ENCODE measurements at places on chromosomes 1 and 21. TPM values are rescaled to one million over a fixed set of nuclear protein-coding genes. Genes with fewer than 3 reads are reported as not detected.
A peak's percentile ranks its signal among the peaks of the same experiment; 100 is the strongest.

RCSD1 gene
- 88.0 TPM for total RNA-seq

- no peak overlapping the region for H3K4me3 ChIP-seq
- DNase-seq, result no peak
- no peak overlapping the region for H3K27ac ChIP-seq
- H3K27me3 ChIP-seq, result no peaks in the 10 kb centered on the region
- H3K4me1 ChIP-seq, result peaks cover 4% of the 10 kb centered on the region
- H3K36me3 ChIP-seq, result no peaks in the 10 kb centered on the region
Observed at GRCh38 chr21:45246386-45247320, 41.0 kb downstream of the POFUT2 start.

- no peak overlapping the region for H3K4me3 ChIP-seq
- no peak for DNase-seq
- H3K27me3 ChIP-seq, result no peaks in the 10 kb centered on the region
- peak overlapping the region; percentile 86 for H3K27ac ChIP-seq
- H3K36me3 ChIP-seq, result no peaks in the 10 kb centered on the region
Observed at GRCh38 chr1:244445320-244446181, 6.2 kb downstream of the ADSS2 start.

DNA sequence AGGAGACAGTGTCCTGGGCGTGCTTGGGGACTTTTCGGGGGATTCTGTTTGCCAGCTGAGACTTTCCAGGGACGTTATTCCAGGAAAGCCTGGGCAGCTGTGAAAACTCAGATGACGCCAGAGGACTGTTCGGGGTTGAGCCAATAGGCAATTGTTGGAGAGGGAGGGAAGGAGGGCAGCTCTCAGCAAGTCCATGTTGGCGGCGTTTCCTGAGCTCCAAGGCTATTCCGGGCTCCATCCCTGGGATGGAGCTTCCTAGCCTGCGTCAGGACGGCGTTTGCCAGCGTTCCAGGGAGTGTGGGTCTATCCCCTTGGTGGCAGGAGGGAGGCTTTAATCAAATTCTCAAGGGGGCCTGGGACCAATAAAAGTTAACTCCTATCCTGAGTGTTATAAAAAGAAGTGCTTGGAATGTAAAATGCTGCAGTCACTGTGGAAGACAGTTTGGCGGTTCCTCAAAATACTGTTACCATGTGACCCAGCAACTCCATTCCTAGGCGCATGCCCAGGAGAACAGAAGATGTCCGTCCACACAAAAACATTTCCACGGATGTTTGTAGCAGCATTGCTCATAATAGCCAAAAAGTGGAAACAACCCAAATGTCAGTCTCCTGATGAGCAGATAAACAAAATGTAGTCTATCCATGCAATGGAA is 15.2 kb downstream of the SLC27A3 start:
- H3K4me1 ChIP-seq, result peaks cover 16% of the 10 kb centered on the region
- no peak for DNase-seq
- no peaks in the 10 kb centered on the region for H3K36me3 ChIP-seq
- peak overlapping the region; percentile 58 for H3K4me3 ChIP-seq
- H3K27ac ChIP-seq, result peak overlapping the region; percentile 91

KRTAP19-3 gene
- total RNA-seq, result not detected

DNA sequence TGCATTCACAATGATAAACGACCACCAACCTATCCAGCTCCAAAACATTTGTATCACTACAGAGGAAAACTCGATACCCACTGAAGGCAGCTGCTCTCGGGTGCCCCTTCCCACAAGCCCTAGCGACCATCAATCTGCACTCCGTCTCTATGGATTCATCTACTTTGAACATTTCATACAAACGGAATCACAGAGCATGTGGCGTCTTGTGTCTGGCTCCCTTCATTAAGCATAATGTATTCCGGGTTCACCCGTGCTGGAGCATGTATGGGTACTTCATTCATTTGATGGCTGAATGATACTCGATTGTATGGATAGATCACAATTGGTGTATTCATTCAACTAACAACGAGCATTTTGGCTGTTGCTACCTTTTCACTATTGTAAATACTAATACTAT is 340.2 kb downstream of the SMYD3 start:
- H3K36me3 ChIP-seq, result peaks cover 4% of the 10 kb centered on the region
- no peaks in the 10 kb centered on the region for H3K27me3 ChIP-seq
- H3K27ac ChIP-seq, result no peak overlapping the region
- no peak overlapping the region for H3K4me3 ChIP-seq

GRCh38 chr1:182685215-182685614 is 828 bp upstream of the RGS8 start:
- H3K4me3 ChIP-seq, result no peak overlapping the region
- H3K27me3 ChIP-seq, result peaks cover 36% of the 10 kb centered on the region
- DNase-seq, result no peak
- no peaks in the 10 kb centered on the region for H3K36me3 ChIP-seq
- peaks cover 3% of the 10 kb centered on the region for H3K4me1 ChIP-seq

HLX gene
- total RNA-seq, result 0.26 TPM

DNA sequence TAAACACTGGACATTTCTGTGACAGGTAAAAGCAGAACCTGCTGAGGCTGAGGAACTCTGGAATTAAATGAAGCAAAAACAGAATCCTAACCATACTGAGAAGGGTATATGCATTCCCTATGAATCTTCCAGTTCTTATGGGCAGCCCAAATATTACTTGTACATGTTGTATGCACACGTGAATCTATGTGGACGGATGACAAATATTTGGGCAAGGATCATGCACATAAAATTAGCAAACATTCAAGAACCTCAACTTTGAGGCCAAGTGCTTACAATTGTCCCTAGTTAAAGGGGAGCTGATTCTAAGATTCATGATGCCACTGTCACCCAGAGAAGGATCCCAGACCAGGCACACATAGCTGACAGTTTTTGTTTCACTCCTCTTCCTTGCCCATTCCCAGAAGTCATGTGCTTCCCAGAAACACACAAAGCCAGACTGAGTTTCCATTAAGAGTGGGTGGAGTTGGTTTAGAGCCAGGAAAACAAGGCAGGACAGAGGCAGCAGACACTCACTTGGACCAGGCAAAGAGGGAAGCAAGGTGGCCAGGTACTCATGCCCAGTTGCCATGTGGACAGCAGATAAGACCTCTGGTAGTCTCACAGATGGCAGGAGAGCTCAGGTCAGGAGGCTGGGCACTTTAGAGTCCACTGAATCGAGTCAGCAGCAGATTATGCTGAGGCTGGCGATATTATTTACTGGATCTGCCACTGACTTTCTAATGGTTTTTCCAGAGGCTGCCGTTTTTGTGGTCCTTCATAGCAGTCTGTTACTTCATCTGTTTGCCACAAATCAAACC is 25.6 kb downstream of the AK2 start:
- DNase-seq, result no peak
- H3K36me3 ChIP-seq, result peaks cover 15% of the 10 kb centered on the region
- peaks cover 10% of the 10 kb centered on the region for H3K4me1 ChIP-seq
- H3K27me3 ChIP-seq, result no peaks in the 10 kb centered on the region

- peaks cover 25% of the 10 kb centered on the region for H3K4me1 ChIP-seq
- no peak overlapping the region for H3K4me3 ChIP-seq
- no peaks in the 10 kb centered on the region for H3K36me3 ChIP-seq
- H3K27me3 ChIP-seq, result peaks cover 29% of the 10 kb centered on the region
- no peak for DNase-seq
Observed at GRCh38 chr1:112397841-112398240, 1.8 kb downstream of the CTTNBP2NL start.

- no peak overlapping the region for H3K4me3 ChIP-seq
- DNase-seq, result no peak
- H3K4me1 ChIP-seq, result no peaks in the 10 kb centered on the region
Observed at GRCh38 chr1:215393476-215393875, 173.6 kb upstream of the KCTD3 start.

GRCh38 chr1:21434394-21434793 is 5.5 kb upstream of the NBPF3 start:
- no peak overlapping the region for H3K4me3 ChIP-seq
- no peak overlapping the region for H3K27ac ChIP-seq
- no peaks in the 10 kb centered on the region for H3K4me1 ChIP-seq
- DNase-seq, result no peak
- no peaks in the 10 kb centered on the region for H3K36me3 ChIP-seq

DNA sequence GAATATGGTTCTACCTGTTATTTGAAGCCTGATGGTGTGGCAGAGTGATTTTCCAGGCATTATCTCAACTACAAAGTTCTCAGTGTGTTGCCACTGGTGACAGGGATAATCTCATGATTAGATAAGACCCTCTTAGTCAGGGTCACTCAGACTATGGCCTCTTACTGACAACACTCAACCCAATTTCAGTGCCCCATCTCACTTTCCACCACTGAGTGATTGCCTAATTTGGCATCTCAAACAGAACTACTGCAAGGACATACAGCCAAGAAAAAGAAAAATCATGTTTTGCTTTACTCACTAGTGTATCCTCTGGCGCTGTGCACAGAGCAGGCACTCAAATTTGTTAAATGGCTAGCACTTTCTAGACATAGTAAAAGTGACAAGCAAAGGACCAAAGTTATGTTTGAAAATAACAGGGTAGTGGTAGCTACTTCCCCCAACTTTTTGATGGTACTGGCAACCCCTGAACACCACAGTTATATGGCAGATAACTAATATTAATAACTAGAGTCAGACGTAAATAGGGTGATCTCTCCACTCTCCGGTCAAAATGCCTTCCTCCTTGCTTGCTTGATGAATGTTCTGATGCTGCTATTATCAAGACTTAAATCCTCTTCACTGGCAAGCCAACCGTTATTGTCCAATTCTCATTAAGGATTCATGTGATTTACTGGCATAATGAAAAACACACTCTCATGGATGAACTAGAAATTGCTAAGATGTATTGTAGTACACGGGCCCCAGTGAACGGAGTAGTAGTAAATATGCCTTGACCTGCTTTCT is 37.1 kb upstream of the SLC30A10 start:
- H3K27me3 ChIP-seq, result no peaks in the 10 kb centered on the region
- no peaks in the 10 kb centered on the region for H3K4me1 ChIP-seq
- no peak overlapping the region for H3K27ac ChIP-seq

DNA sequence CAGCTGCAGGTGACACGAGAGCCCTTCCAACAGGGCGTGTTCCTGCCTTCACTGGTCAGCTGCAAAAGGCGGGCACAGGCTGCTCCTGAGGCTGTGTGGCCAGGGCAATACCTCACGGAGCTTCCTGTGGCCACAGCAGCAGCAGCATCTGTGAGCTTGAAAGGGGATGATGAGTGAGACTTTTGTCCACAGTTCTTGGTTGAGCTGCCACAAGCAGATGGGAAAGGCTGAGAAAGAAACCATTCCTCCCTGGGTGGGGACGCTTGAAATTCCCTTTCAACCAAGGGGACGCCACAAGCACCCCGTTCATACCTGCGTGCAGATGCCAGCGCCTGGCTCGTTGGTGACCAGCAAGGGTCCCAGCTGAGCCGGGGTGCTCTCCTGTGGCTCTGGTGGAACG is 37.6 kb downstream of the B3GALT5 start:
- no peak for DNase-seq
- H3K36me3 ChIP-seq, result no peaks in the 10 kb centered on the region

DNA sequence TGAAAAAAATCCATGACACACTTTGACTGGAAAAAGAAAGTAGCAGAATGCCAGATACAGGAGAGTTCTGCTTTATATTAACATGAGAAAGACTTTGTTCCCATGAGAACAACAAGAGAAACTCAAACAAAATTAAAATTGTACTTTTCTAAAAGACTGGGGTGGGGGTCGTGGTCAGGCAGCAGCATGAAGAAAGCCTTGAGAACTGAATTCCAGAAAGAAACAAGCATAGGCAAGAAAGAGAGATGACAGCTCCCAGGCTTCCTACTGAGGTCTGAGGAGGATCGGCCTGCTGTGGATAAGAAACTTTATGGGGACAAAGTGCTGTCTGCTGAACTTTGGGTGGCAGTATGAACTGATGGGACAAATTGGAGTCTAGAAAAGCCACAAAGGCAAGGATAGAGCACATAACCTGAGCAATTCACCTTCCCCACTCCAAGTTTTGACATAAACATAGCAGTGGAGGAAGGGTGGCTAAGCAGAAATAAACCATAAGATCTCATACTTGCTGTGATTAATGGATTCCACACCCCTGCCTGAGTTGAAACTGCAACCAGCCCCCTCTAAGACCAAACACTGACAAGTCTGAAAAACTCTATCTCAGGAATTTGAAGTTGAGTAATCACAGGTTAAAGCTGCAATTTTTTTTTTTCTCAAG is 43.7 kb downstream of the COL6A1 start:
- no peaks in the 10 kb centered on the region for H3K4me1 ChIP-seq
- no peak overlapping the region for H3K4me3 ChIP-seq
- no peak overlapping the region for H3K27ac ChIP-seq
- DNase-seq, result no peak

CCDC30 gene
- 2.9 TPM for total RNA-seq

DNA sequence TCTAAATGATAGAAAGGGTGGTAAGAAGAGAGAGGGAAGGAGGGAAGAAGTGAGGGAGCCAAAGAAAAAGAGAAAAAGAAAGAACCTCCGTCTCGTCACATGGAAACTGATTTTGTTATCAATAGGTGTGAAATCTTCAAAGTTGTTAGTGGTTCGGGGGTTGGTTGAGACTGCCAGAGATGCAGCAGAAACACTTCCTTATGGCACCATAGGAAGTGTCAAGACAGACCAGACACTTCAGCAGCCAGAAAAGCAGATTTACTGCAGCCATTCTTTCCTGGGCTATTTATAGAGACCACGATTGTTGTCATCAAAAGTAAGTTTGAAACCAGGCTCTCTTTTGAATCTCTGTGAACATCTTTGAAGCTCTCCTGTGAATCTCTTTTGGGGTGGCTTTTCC is 150.5 kb downstream of the PLPPR5 start:
- peaks cover 15% of the 10 kb centered on the region for H3K4me1 ChIP-seq
- peaks cover 2% of the 10 kb centered on the region for H3K36me3 ChIP-seq
- no peak for DNase-seq
- no peaks in the 10 kb centered on the region for H3K27me3 ChIP-seq
- no peak overlapping the region for H3K27ac ChIP-seq
- H3K4me3 ChIP-seq, result no peak overlapping the region

- peaks cover 16% of the 10 kb centered on the region for H3K4me1 ChIP-seq
- H3K27me3 ChIP-seq, result no peaks in the 10 kb centered on the region
- H3K27ac ChIP-seq, result peak overlapping the region; percentile 32
- no peaks in the 10 kb centered on the region for H3K36me3 ChIP-seq
Observed at GRCh38 chr1:223323491-223324484, 40.2 kb downstream of the SUSD4 start.

DNA sequence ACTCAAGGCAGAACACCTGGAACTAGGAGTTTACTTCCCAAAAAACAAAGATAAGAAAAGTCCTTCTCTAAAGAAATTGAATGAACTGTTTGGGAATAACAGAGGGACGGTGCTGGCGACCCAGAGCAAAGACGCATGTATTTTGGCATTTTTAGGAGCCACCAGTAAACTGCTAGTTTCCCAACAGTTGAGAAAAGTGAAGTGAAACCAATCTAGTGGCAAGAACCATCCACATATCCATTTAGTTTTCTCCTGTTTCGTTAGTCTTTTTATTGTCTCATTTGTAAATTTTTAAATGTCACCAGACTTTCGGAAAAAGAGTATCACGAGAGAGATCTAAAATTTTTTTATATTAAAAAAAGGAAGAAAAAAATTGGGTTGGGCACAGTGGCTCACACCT is 30.2 kb downstream of the ODF2L start:
- peaks cover 3% of the 10 kb centered on the region for H3K4me1 ChIP-seq
- H3K27ac ChIP-seq, result no peak overlapping the region
- H3K36me3 ChIP-seq, result peaks cover 15% of the 10 kb centered on the region
- H3K4me3 ChIP-seq, result no peak overlapping the region

All from T-helper 17 cell (primary cell).